Activated T-helper 2 cell treated with anti-CD3 and anti-CD28 coated beads, Interferon-gamma antibody, Interleukin-2, Interleukin-4, amounts not matched to agents 10 μg/mL and 5 μg/mL and 100 μg/mL, durations not matched to agents 14 hours and 24 hours and 36 hours (primary cell): ENCODE measurements at places on chromosomes 7 and 10.

DNA sequence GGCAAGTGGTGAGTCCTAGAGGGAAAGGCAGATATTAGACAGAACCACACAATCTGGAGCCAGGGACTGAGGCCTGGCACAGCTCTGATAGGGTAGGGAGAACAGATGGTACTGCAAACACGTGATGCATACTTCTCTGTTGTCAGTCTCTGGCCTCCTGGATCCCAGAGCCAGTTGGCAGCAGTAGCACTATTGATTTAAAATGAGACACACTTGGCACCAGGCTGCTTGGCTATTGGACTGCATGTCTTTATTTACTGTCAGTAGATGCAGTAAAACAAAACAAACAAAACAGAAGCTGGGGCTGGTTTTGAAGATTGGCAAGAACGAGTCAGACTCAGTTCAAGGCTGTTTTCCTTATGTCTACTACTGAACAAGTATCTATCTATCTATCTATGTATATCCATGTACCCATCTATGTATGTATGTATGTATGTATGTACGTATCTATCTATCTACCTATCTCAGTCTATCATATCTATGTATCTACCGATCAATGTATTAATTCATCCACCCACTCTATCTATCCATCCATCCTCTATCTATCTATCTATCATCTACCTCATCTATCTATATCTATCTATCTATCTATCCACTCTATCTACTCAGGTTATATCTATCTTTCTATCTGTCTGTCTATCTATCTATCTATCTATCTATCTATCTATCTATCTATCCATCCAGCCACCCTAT, 23.4 kb upstream of the MGAM2 start:
- no peaks in the 10 kb centered on the region for H3K4me1 ChIP-seq
- no peaks in the 10 kb centered on the region for H3K36me3 ChIP-seq
- no peak overlapping the region for H3K27ac ChIP-seq
- H3K4me3 ChIP-seq = no peak overlapping the region
- no peaks in the 10 kb centered on the region for H3K27me3 ChIP-seq

DNA sequence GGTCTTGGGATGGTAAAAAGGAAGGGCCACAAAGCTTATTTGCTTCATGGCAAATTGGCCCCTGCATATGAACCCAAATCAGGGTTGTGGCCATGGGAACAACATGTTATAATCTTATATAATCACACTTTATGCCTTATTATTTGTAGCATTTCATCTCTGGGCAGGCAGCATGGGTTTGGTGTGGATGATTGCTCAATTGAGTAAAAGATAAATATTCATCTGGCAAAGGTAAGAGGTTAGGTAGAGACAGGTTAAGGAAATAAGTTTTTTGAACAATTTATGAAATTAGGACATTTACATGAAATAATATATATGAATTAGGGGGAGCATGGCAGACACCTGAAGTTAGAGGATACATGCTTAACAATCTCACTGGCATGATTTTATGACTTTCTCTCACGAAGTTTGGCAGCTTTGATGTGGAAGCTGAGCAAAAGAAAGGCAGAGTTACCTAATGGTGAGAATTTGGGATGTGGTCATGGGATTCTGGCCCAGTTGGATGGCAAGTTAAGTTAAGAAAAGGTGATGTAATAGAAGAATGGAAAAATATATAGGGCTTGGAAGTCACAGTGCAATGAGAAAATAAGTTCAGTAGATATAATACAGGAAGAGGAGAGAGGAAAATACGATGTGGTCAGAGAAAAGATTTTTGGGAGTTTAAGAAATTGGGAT, 88.1 kb upstream of the FAM3C start:
- no peaks in the 10 kb centered on the region for H3K36me3 ChIP-seq
- no peak overlapping the region for H3K4me3 ChIP-seq
- no peak overlapping the region for H3K27ac ChIP-seq
- peaks cover 4% of the 10 kb centered on the region for H3K27me3 ChIP-seq
- DNase-seq = no peak
- peaks cover 11% of the 10 kb centered on the region for H3K4me1 ChIP-seq

DNA sequence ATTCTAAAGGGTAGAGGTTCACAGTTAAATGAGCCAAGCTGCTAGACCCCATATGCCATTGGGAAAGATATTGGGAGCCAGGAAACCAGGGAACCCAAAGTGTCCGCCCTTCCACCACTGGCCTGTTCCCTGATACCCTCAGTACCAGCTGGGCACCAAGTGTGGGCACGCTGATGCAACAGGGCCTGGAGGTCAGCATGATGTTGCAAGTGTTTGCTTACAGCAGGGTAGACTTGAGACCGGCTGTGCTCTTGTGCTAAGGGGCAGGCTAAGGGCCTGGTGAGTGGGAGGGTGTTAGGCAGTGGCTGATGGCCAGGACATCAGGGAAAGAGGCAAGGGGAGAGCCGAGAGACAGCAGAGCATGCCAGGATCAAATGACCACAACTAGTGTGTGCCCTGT, 21.0 kb upstream of the MYL7 start:
- no peak for DNase-seq
- peaks cover 14% of the 10 kb centered on the region for H3K27me3 ChIP-seq
- no peaks in the 10 kb centered on the region for H3K4me1 ChIP-seq
- H3K4me3 ChIP-seq = no peak overlapping the region
- H3K36me3 ChIP-seq = no peaks in the 10 kb centered on the region

DNA sequence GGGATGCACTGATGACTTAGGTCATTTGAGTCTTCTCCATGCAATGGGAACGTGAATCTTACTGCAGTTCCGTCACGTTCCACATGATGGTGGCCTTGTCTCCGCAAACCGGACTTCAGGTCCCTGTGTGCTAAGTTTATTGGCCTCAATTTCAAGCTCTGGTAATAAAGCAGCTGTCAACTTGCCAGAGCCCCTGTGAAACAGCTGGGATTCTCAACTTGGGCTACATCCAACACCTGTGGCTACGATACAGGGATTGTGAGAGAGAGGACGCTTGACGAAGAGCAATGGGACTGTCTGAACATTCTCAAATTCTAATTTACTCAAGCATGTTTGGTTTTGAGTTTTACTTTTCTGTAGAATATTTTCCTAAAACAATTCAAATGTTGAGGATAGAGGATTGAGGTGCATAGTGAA, 174.2 kb downstream of the PTN start:
- no peak overlapping the region for H3K27ac ChIP-seq
- no peak for DNase-seq
- no peaks in the 10 kb centered on the region for H3K36me3 ChIP-seq

DNA sequence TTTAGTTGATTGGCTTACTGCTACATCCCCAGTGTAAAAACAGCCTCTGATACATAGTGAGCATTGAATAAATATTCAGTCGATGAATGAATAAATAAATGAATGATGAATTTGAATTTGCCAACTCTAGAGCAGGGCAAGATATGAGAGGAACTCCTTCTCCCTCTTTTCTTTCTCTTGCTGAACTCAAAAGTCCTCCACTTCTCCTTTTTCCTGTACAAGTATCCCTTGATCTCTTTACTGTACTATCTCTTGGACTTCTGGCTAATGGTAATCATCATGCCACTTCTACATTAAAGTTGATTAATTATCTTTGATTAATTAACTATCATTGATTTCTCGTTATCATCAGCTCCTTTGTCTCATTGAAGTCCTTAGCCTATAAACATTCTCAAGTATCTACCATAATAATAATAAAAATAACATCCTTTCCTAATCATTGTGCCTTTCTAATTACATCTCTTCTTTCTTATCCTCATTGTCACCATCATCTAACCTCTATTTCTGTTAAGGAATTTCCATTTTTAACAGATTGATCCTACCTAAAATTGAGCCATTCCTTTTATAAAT, 10.6 kb downstream of the CPED1 start:
- DNase-seq = no peak
- no peak overlapping the region for H3K4me3 ChIP-seq
- peaks cover 34% of the 10 kb centered on the region for H3K27me3 ChIP-seq

GRCh38 chr10:125720002-125720382, 483 bp downstream of the EDRF1 start:
- peaks cover 48% of the 10 kb centered on the region for H3K36me3 ChIP-seq
- H3K4me3 ChIP-seq = peak overlapping the region; percentile 96
- H3K27me3 ChIP-seq = no peaks in the 10 kb centered on the region
- peaks cover 21% of the 10 kb centered on the region for H3K4me1 ChIP-seq

DNA sequence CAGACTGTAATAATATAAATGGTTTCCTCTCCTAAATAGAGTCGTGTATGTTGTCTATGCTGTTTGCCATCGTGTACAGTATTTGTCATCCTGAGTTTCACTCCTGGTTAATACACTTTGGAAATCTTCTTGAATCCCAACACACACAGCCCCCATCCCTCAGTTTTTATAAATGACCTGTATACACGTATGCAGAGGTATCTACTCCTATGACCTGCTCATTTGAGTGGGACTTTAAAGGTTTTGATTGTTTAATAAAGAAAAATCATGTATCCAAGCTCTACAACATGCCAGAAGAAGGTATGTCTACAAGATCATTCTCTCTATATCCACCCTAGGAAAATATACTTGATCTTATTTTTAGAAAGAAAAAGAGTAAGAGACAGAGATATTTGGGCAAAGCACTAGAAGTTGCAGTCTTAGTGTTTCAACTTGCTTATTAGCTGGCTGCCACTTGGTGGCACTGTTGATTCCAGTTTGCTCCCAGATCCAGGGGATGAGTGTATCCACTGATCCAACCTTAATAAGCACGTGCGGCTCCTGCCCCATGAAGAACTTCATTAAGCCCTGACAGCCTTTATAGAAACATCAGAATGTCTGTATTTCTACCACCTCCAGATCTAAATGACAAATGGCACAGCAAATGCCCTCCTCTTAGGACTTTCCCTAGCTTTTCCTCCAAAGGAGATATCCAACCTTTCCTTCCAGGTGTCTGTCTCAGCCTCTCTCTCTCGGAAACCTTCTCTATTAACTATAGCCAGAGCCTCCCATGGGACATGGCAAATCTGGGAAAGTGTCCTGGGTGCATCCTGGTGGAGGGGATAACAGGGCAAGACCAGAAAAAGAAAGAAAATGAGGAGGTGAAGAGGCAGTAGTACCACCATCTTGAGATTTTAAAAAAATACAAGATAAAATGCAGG, 181.6 kb upstream of the NEBL start:
- H3K4me3 ChIP-seq = no peak overlapping the region
- DNase-seq = no peak
- H3K4me1 ChIP-seq = no peaks in the 10 kb centered on the region
- H3K36me3 ChIP-seq = no peaks in the 10 kb centered on the region
- H3K27ac ChIP-seq = no peak overlapping the region

DNA sequence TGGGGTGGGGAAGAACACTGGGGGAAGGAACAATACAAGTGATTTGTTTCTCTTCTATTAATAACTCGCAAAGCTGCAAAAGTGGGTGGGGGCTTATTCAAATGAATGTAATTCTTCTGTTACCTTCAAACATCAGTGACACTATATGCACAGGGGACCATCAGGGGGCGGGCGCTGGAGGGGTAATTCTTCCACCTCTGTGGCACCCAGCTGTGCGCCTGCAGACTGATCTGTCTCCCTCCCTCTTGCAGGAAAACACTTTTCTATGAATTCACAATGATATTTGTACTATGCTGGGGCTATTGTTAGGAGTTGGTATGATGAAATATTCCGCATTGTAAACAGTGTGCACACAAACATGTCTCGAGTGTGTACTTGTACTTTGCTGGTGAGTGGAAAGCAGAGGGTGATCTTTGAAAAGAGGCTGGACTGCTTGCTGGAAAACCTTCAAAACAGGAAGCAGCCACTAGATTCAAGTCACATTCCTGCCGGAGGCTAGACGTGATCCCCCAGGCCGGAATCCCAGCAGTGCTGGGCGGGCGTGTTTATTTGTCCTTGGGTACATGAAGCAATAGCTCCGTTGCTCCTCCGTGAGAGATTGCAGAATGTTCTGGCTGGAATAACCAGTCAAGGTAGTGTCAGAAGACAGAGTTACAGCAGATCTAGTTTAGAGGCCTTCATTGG, 15.8 kb upstream of the BNIP3 start:
- H3K4me1 ChIP-seq = no peaks in the 10 kb centered on the region
- H3K27me3 ChIP-seq = peaks cover 9% of the 10 kb centered on the region
- H3K27ac ChIP-seq = no peak overlapping the region

DNA sequence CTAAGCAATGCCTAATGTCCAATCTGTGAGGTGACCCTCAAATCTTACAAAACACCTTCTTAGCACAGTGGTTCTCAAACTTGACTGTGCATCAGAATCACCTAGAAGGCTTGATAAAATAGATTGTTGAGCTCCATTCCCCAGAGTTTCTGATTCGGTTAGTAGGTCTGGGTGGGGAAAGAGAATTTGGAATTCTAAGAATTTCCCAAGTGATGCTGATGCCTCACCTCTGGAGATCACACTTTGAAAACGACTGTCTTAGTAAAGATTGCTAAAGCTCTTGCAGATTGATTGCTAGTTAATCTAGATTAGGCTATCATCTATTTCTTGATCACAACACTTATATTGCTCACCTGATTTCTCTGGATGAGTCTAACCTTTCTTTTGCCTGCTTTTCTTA, 126.6 kb downstream of the PCLO start:
- H3K27me3 ChIP-seq = no peaks in the 10 kb centered on the region
- no peaks in the 10 kb centered on the region for H3K36me3 ChIP-seq
- H3K27ac ChIP-seq = no peak overlapping the region
- no peak for DNase-seq
- H3K4me1 ChIP-seq = no peaks in the 10 kb centered on the region
- H3K4me3 ChIP-seq = no peak overlapping the region

GRCh38 chr10:75145590-75145989, 34.1 kb downstream of the SAMD8 start:
- peak overlapping the region; percentile 17 for H3K27ac ChIP-seq
- H3K36me3 ChIP-seq = peaks cover 4% of the 10 kb centered on the region
- H3K4me3 ChIP-seq = no peak overlapping the region
- H3K4me1 ChIP-seq = peaks cover 24% of the 10 kb centered on the region
- no peaks in the 10 kb centered on the region for H3K27me3 ChIP-seq

DNA sequence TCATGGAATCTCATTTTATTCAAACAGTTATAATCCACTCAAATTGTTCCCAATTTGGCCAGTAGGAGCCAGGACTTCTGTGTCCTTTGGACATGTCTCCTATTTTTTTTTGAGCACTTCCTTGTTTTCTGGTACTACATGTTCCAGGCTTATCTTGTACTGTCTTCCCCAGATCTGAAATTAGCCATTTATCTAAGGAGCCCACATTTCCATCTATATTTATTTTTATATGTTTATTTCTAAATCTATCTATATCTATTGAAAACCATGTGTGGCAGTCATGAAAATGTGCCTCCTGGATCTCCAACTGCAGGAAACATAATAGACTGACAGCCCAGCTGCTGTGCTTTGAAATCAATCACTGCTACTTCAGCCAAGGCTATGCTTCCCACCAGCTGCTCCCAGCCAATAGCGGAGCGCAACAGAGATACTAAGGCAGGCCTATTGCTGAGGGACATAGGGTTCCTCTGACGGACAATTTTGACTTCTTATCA, 147.1 kb downstream of the LRRC4 start:
- H3K36me3 ChIP-seq = peaks cover 38% of the 10 kb centered on the region
- H3K27ac ChIP-seq = no peak overlapping the region
- no peak overlapping the region for H3K4me3 ChIP-seq
- no peaks in the 10 kb centered on the region for H3K27me3 ChIP-seq
- DNase-seq = no peak

GRCh38 chr10:113045147-113046055, 95.4 kb downstream of the TCF7L2 start:
- H3K27ac ChIP-seq = no peak overlapping the region
- H3K4me3 ChIP-seq = no peak overlapping the region
- no peaks in the 10 kb centered on the region for H3K4me1 ChIP-seq
- peaks cover 10% of the 10 kb centered on the region for H3K27me3 ChIP-seq
- DNase-seq = no peak

GRCh38 chr7:126574276-126575250, 678.2 kb downstream of the GRM8 start:
- H3K4me3 ChIP-seq = no peak overlapping the region
- no peak overlapping the region for H3K27ac ChIP-seq
- H3K4me1 ChIP-seq = no peaks in the 10 kb centered on the region
- H3K36me3 ChIP-seq = no peaks in the 10 kb centered on the region
- H3K27me3 ChIP-seq = no peaks in the 10 kb centered on the region
